CD4-positive, alpha-beta T cell treated with Interleukin-15 for 4 hours (primary cell): ENCODE measurements at places on chromosomes 11 and 22.
A peak's percentile ranks its signal among the peaks of the same experiment; 100 is the strongest.

GRCh38 chr11:117146521-117146920 is 2.4 kb downstream of the PAFAH1B2 start:
- no peak for DNase-seq

GRCh38 chr11:35256296-35256695 is 117.3 kb downstream of the CD44 start:
- no peak for DNase-seq

GRCh38 chr22:19463008-19463407 is 15.5 kb upstream of the C22orf39 start:
- DNase-seq = no peak

DNA sequence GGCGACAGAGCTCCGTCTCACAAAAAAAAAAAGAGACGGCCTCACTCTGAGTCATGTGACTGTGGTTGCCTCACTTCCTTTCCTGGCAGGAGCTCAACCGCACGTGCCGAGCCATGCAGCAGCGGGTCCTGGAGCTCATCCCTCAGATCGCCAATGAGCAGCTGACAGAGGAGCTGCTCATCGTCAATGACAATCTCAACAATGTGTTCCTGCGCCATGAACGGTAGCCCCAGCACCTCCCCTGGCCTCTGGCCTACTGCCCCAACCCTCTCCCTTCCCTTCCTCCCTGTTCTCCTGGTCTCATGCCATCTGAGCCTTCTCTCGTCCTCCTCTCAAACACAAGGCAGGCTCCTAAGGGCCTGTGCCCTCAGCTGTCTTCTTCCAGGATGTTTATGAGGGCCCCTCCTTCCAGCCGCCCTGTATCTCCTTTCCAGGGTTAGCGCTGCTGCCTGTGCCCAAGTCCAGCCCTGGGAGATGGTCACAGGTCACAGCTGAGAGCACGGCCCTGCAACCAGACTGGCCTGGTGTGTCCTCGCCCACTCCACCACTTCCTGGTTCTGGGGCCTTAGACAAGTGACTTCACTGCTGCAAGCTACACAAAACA is 30.7 kb downstream of the TOM1 start:
- peak; percentile 53 for DNase-seq

DNA sequence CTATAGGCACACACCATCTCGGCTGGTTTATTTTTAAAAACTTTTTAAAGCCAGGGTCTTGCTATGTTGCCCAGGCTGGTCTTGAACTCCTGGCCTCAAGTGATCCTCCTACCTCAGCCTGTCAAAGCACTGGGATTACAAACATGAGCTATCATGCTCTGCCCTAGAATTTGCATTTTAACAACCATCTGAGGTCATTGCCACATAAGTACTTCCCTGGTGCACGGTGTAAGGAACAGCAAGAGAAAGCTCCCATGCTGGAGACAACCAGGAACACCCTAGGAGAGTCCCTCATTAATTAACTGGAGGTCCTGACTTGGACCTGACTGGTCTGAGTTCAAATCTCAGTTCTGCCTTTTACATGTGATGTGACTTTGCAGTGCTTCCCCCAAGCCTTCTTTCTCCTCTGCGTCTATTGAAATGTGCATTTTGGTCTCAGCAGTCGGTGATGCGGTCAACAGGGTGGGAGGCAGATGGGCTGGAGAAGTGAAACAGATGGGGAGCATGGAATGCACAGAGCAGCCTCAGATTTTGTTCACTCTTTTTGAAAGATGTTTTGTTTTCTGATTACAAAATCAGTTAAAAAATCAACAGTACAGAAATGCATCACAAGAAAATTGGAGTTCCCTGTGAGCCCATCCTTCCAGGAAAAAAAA is 146.5 kb downstream of the MYO18B start:
- DNase-seq = no peak

DNA sequence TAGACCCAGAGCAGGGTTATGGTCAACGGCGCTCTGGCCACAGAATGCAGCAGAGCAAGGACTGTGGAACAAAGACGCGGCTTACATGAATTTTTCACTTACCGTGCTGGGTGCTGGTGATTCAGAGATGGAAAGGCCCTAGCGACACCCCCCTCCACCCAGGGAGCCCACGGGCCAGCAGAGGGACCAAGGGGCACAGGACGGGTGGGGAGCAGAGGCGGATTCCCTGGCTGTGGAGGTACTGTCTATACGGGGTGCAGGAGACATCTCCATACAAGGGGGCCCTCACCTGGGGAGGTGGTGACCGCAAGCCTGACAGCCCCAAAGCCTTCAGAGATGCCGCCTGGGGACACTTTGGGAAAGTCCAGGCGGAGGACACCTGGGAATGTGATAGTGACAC is 1.1 kb upstream of the SEPTIN5 start:
- no peak for DNase-seq
